ENCODE measurements at places on chromosomes 5 and 9.

- no peak for DNase-seq
Observed at GRCh38 chr9:69463497-69464068, 138.6 kb downstream of the ENTREP1 start.

DNA sequence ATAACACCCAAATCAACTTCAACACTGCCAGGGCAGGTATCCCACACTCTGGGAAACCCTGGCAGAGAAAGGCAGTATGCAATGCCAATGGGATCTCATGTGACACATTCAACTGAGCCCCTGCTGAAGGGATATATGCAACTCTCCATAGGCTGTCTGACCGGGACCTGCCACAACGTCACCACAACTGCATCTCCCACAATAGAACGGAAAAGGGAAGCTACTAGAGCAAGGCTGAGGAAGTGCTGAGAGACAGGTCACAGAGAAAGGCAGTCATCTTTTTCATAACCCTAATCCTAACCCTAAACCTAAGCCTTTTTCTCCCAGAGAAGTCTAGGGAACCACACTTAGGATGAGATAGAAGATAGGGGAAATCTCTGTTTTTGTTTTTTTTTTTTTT lies 345.9 kb upstream of the CD180 start:
- no peak for DNase-seq

DNA sequence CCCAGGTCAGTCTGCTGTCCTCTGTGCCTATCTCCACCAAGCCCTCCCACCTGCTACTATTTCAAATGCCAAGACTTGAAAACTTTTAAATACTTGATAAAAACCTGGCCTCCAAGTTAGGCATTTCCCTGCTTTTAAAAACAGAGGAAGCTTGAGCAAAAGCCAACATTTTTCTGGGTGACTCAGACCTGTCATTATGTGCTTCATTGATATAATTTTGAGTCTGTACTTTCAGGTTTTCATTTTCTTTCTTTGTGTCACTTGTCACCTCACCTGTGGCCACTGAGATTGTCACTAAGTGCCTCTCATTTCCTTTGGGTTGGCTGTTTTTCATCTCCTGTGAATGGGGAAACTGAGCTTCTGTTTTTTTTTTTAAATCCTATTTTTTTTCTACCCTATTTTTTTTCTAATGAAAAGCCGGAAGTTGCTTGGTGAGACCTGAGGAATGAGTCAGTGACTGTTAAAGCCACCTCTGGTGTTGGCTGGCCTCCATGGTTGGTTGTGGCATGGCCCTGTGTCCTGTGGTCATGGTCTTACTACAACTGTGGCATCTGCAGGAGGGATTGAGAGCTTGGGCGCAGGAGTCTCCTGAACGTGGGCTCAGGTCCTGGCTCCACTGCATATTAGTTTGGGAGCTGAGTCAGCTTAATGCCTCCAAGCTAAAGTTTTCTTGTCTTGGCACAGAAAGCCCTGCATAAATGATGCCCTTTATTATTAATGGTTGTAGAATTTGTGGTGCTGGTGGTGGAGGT lies 56.7 kb downstream of the ARHGAP26 start:
- DNase-seq = no peak

- no peak for DNase-seq
Observed at GRCh38 chr5:14234204-14234603, 91.1 kb downstream of the TRIO start.

GRCh38 chr5:92944903-92945604 lies 636.0 kb downstream of the NR2F1-AS1 start:
- DNase-seq = no peak

DNA sequence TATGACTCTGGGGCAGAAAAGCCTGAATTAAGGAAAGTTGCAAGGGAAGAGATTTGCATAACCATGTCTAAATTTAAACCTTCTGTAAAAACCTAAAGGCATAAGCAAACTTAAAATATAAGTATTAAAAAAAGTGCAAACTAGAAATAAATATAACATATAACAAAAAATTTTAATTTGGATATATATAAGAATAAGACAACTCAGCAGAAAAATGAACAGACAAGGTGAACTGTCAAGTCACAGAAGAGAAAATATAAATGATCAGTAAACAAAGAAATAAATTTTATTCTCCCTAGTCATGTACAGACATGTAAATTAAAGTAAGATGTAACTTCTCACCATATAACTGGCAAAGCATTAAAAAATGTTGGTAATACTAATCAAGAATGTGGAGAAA lies 37.0 kb downstream of the C5orf22 start:
- DNase-seq = no peak

DNA sequence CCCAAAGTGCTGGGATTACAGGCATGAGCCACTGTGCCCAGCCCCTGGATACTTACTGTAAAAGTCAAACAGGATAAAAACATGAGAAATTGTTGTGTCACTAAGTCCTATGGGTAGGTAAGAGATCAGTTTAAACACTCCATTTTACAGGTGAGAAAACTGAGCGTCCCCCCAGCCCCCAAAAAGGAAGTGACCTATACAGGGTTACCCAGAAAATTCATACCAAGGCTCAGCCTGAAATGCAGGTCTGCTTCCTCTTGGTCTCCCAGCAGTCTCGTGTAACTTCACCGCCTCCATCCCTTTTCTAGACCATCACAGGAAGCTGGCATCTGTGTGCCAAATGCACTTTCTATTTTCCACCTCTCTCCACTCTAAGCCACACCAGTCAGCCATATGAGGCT lies 57.2 kb downstream of the TMOD1 start:
- DNase-seq = no peak

GRCh38 chr5:81768935-81769452 lies 18.1 kb upstream of the SSBP2 start:
- no peak for DNase-seq
